Skin of body (tissue), 3 donors: ENCODE measurements at places on chromosomes 16 and 17. TPM values are rescaled to one million over a fixed set of nuclear protein-coding genes. Genes with fewer than 3 reads are reported as not detected.

GRCh38 chr17:78174346-78174869, 6.0 kb downstream of the SYNGR2 start:
- no peak for DNase-seq

GRCh38 chr17:73933871-73934270, 269.6 kb upstream of the RPL38 start:
- no peak for DNase-seq

GRCh38 chr17:56074361-56074890, 78.8 kb upstream of the ANKFN1 start:
- no peak for DNase-seq

- DNase-seq, result no peak
Measured at GRCh38 chr16:31357324-31358109, 2.5 kb downstream of the ITGAX start.

GRCh38 chr16:27258241-27258734, 10.3 kb downstream of the NSMCE1 start:
- no peak for DNase-seq

KRT20 gene
- total RNA-seq, result 0.39 TPM

DNA sequence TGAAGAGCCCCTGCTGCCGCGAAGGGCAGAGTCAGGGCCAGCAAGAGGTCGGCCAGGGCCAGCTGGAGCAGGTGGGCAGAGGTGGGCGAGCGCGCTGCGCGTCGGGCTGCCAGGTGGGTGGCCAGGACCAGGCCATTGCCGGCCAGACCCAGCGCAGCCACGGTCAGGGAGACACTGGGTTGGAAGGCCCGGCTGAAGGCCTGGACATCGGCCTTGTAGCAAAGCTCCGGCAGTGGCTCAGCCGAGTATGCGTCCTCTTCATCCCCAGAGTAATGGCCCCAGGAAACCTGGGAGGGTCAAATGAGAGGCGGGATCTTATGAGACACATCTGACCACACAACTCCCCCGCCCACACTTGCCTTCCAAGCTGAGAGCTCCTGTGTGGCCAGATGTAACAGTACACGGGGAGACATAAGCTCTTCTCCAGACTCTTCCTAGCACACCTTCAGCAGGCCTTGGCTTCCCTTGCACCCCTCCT, 1.3 kb downstream of the CCR10 start:
- DNase-seq, result no peak

DNA sequence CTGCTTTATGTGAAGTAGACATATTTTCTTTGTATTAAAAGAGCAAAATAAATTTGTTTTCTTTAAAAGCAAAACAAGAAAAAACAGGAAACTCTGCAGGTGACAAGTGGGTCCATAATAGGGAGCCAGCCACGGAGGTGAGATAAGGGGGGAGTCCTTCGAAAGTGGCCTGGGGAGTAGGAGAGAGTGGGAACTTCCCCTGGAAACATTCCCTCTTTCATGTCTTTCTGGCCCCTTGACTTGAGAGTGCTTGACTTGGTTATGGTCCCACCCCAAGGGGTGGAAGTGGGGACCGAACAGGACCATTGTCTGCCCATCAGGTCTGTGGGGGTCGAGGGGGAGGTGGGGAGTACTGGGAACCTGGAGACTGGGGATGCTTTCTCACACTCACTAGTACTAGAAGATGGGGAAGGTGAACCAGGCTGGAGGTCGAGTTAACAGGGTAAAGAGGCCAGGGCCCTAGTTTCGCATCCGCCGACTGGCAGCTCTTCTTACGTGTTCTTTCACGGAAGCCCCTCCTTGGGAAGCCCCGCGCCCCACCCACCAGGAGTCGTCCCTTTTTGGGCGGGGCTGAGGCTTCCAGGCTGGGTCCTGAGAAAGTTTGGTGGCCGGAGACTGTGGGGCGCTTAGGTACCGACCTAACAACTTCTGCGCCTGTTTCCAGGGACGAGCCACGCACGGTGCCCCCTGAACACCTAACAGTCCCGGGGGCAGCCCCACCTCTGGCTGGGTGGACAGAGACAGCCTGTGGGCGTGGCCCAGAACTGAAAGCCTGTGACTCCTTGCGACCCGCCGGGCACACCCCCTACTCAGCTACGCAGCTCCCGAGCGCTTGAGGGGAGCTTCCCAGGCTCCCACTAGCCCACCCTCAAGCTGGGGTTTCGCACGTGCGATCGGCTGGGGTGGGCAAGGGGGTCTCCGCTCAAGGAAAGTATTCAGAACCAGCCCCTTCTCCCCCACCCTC, 790 bp downstream of the TRADD start:
- DNase-seq, result no peak

DNA sequence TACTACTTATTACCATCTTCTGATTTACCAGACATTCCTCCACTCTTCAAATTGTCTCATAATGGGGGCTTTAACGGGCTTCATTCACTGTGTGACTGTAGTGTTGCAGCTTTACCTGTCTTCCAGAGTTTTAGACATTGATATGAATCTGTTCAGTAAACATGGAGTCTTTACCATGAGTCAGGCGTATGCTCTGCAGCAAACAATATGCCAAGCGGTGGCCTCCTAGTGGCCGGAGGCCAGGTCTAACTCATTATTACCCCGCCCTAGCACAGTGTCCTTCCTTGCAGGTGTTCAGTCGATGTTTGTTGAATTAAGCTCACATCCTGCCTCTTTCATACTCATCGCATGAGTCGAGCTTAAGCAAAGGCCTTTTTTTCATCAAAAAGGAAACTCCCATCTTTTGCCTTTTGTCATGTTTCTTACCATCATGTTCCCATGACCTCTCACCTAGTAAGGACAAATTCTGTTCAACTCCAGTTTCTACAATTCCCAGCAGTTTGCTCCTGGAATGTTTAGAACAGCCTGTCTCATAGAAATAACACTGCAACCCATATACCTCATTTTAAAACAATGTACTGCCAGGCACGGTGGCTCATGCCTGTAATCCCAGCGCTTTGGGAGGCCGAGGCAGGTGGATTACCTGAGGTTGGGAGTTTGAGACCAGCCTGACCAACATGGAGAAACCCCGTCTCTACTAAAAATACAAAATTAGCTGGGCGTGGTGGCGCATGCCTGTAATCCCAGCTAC, 39.4 kb downstream of the TUBD1 start:
- DNase-seq, result peak; percentile 20

- DNase-seq, result no peak
Measured at GRCh38 chr17:33318241-33318640, 25.1 kb upstream of the ASIC2 start.

MT1F gene
- total RNA-seq, result 0.49 TPM

DNA sequence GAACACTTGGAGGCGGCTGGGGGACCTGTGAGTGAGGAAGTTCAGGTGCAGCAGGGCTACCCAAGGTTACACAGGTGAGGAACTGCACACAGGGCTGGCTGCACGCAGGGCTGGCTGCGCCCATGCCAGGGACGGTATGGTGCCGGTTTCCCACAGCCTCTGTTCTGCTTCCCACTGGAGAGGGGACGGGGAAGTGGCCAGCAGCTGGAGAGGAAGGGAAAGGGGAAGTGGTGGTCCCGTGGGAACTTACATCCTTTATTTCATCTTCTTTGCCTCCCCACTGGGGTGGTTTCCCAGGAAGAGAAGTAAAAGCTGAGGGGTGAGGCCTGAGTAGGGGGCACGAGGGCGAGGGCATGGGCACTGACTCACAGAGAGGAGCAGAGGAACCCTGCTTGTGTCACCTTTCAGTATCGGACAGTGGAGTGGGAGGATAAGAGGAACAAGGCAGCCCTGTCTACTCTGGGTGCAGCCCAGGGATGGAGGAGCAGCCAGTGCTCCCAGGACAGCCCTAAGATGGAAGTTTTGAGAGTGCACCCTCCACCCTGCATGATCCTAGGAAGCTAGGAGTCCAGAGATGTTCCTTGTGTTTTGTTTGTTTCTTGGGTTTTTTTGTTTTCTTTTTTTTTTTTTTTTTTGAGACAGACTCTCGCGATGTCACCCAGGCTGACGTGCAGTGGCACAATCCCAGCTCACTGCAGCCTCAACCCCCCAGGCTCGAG, 25.5 kb upstream of the CDH1 start:
- DNase-seq, result no peak

CCL5 gene
- total RNA-seq, result 1.4 TPM

- DNase-seq, result no peak
Measured at GRCh38 chr16:50284131-50284911, 18.0 kb downstream of the ADCY7 start.

GRCh38 chr17:9658593-9659211, 13.4 kb downstream of the USP43 start:
- DNase-seq, result peak; percentile 64

DNA sequence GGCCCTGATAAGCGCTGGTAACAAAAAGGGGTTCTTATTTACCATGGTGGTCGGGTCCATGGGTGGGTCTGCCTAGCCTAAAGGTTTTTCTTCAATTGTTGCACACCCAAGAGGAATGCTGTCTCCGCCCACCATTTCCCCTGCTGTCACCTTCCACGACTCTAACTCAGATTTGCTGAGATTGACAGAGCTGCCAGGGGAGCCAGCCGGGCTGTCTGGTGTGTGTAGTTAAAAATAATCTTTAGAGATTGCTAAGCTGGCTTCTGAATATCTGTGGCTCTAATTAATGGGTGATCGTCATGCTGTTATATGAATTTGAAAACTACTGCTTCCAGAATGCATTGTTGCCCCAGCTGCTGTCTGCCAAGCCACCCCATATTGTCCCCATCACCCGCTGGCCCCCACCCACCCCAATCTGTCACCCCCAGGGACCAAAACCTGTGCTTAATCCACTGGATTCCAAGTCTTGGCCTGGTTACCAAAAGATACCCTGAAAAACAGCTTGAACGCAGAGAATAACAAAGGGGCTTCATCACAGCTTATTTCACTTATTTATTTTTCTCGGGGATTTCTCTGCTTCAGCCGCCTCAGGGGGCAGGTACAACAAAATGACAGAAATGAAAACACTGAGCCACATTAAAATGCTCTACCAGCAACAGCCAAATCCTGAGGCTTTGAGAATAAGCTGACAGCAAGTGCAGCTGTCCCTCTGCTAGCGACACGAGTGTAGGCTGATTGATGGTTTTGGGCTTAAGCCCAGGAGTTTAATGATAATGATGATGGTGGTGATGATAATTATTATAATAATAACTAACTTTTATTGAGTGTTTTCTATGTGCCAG, 46.1 kb upstream of the NLK start:
- DNase-seq, result no peak

GRCh38 chr17:47280072-47280811, 26.6 kb downstream of the ITGB3 start:
- DNase-seq, result no peak

PRSS33 gene
- not detected for total RNA-seq

TMEM235 gene
- not detected for total RNA-seq

- no peak for DNase-seq
Measured at GRCh38 chr16:28904363-28904762, 20.7 kb downstream of the RABEP2 start.
